GM04504 (cell line): ENCODE measurements at places on chromosomes 7 and 10.
A peak's percentile ranks its signal among the peaks of the same experiment; 100 is the strongest.

DNA sequence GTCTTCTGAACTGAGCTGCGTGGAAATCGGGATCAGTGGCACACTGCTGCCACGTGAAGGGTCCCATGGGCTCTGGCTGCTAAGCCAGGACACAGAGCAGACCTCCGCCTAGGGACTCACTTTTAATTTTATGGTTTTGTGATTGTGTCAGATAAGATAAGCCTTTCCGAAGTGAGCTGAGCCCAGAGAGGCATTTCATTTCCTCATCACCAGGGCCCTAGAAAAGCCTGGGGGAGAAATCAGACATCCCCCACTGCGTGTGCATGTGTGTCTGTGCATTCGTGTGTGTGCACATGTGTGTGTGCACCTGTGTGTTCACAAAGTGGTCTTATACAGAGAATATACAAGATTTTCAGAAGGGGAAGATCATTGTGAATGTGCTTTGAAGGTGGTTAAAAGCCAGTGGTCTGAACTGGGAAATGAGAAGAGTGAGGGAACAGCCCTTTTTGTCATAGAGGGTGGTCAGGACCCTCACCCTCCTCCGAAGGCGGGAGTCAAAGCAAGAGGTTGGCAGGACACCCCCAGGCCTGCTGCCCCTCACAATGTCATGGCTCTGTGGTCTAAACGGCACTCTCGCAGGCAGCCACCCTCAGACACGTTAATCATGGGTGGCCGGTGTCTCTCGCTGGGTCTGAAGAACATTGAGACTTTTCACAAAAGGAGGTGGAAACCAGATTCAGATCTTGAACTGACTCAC, 176.1 kb upstream of the PFKP start:
- DNase-seq = no peak

DNA sequence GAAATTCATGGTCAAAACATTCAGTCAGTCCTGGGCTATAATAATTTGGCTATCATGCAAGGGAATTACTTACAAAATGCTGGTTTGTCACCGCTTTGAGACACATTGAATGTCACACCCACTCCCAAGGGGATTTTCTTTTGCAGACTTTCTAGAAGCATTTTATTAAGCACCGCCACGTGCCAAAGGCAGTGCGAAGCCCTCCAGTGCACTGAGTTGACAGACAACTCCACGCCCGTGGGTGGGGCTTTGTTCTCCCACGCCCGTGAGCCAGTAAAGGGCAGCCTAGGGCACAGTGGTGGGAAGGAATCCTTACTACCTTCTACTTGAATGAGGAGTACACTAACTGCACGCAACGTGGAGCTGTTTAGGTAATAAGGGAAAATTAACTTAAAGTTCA, 515.8 kb downstream of the KCNMA1 start:
- no peak for DNase-seq

DNA sequence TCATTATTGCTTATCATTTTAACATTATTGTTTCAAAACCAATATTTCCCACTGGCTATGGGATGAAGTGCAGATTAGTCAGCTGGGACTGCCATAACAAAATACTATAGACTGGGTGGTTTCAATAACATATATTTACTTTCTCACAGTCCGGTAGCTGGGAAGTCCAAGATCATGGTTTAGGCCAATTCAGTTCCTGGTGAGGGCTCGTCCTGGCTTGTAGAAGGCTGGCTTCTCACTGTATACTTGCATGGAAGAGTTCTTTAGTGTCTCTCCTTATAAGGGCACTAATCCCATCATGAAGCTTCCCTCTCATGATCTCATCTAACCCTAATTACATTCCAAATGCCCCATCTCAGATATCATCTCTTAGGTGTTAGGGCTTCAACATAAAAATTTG, 101.3 kb downstream of the CHRM2 start:
- DNase-seq = no peak

DNA sequence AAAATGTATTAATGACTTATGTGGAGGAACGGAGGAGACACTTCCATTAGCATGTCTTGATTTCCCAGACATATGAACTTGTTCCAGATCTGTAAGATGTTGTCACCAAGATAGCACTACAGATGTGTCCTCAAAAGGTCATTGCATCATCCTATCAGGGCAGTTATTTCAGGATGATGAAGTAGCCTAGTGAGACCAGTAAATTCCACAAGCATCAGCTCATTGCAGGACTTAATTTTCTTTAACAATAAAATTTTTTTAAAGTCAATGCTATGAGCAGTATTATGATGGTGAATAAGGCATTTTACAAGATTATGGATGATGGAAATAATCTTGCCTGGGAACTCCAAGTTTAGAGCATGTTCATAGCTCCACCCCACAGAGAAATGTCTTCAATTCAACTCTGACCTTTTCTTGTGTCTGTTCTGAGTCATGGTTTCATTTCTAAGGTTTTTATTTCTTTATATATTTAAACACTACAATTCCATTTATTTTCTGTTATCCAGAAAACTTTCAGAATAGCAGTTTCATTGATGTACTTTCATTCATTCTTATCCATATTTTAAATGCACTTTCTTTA, 1203.3 kb upstream of the CELF2 start:
- peak; percentile 4 for DNase-seq

DNA sequence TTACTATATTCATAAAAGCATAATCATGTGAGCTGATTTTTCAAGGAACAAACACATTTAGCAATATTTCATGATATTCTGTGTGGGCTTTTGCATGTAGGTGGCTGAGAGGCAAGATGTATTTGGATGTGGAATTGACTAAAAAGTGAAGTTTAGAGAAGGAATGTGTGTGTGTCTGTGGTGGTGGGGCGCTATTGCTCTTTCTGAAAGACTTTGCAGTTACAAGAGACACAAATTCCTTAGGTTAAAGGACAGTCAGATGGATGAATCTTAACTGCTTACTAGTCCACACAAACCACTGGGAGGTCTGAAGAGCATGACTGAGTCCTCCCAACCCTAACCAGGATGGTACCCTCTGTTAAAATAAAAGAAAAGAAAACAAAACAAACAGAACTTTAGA, 200.1 kb downstream of the SDHAF3 start:
- DNase-seq = no peak
